Activated CD8-positive, alpha-beta memory T cell treated with anti-CD3 and anti-CD28 coated beads, Interleukin-2, amount 50 U/mL, for 48 hours (primary cell): ENCODE measurements at places on chromosomes 12 and 14.

DNA sequence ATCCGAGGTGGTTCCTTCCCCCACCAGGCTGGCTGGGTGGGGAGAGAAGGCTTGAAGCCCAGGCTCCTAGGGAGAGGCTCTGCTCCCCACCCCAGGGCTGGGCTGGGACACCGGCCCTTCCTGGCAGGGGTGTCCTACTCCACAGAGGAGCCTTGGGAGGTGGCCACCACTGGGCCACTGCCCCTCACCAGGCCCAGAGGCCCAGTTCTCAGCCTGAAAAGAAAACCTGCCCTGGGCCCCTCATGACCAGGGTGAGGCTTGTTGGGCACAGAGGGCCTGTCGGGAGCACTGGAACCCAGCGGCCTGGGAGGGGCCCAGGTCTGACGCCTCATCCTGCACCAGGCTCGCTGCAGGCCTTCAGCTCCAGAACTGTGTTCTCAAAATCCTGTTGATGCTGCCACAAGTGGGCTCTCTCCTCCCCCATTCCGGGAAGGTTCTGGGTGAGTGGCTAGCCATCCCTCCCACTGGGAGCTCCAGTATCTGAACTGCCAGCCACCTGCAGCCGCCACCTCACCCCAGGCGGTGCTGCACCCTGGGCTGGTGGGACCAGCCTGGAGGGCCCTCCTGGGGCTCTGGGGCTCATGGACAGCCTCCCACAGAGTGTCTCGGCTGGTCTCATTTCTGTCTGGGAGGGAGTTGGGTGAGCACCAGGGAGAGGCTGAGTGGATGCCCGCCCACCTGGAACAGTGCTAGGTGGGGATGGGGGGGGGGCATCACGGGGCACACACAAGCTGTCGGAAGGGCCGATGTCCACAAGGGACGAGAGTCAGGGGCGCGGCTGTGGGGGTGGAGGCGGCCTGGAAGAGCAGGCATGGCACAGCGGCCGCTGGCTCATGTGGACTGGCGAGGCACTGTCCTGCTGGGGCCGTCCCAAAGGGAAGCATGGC lies 11.8 kb downstream of the BAG5 start:
- DNase-seq: no peak

DNA sequence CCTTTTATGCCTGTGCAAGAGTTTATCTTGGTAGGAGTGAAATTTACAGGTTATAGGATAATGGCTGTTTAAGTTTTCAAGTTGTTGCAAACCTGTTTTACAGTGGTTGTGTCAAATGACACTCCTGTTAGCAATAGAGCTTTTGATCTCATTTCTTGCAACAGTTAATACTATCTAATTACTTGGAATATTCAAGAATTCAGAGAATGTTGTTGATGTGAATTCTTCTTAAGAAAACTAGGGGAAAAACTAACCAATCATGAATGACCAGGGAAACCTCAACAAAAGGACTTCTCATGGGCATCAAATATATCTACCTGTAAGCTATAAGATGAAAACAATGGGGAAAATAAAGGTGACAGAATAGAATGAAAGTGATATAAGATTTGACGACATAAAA lies 85.0 kb downstream of the IPO8 start:
- DNase-seq: no peak

GRCh38 chr14:79534703-79535353 lies 676.5 kb downstream of the DIO2 start:
- no peak for DNase-seq

DNA sequence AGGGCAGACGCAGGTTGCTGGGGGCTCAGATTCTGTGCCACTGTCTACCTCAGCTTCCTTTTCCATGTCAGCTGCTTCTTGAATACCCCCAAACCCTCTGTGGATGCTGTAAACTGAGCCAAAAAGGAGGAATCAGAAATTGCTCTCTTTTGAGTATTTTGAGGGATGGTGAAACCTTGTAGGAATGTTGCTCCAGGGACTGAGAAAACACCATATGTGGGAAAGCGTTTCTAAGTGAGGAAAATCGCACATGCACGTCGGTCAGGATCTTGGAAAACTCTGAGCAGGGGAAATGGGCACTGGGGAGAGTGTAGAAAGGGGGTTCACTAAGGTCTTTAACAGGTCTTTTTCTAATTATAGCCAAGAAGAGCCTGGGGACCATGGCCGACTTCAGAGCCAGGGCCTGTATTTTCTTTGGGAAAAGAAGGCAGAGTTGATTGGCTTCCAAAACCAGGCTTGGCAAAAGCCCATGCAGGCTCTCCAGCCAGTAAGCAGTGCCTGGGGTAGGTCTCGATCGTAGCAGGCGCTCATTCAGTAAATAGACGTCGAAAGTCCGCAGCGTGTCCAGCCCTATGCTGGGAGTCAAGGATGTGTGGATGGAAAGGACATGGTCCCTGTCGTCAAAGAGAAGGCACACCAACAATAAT lies 58.0 kb downstream of the NTF3 start:
- DNase-seq: no peak

DNA sequence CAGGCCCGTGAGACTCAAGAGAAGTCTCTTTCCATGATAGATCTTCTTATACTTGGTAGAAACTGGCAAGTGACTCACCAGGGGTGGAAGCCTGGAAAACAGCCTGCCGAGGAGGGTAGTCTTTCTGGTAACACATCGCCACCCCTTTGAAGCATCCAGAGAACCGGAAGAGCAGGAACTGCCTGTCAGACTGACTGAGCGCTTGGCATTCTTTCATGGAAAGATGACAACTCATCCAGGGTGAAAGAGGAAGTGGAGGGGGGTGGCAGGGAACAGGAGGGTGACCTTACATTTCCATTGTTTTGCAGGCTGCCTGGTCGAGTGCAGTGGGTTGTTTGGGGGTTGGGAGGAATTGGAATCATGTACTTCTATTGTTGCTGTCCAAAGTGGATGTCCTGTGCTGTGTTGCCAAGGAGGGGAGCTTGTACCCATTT lies 34.5 kb downstream of the PRKCH start:
- DNase-seq: no peak

DNA sequence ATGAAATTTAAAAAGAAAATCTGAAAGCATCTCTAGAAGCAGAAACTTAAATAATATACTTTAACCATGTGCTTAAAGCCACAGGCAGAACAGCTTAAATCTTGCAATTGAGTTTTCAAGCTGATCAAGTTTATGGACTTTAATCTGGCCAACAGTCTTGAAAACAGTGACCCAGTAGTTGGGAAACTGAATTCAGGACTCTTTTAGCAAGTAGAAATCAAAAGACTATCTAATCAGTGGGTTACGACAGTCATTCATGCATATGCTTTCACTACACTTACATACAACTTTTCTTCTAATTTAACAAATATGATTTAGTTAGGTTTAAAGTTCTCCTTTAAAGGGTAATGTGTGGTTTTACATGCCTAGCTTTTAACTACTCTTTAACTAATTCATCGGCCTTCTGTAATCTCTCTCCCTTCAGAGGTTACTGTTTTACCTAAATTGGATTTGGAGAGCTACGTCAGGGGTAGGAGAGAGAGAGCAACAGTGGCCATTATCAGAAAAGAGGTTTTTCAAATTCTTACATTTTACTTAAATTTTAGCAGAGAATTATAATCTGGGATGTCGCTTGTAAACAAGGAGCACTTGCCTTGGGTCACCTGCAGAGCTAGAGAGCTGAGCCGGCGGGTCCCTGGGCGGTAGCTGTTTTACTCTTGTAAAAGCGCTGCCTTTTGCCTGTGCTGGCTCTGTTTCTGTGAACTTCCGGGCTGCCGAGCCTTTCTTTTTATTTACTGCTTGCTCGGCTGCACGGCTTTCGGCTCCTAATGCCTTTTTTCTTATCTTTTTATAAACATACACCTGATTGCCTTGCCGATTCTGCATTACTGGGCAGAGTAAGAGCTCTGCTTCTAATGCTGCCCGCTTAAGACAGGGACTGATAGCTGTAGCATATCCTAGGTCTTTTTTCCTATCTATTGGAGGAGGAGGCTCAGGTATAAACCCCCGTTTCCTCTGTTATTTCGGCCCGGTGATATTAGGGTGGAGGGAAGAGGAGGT lies 17.4 kb upstream of the LYZ start:
- peak; percentile 78 for DNase-seq

- no peak for DNase-seq
Observed at GRCh38 chr14:80211153-80212022, at the start of gene DIO2. TSS of gene DIO2 (minus strand) at chr14:80211504. CDS start at chr14:80211472, 32 bp downstream.

DNA sequence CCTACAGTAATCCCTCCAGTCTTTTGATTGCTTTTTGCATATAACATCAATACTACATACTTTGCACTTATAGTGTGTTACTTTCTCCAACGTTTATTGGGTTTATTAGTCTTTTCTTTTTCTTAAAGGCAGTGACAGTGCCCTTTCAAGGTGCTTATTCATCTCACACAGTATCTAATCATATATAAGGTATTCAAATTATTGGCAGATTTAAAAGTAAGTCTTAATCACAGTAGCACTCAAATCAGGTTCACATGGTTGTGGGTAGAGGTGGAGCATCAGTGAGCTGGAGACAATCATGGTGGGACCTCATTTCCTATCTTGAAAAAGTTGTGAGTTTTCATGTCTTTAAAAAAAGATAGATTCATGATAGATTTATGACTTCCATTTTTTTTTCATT lies 706.2 kb downstream of the GALC start:
- DNase-seq: no peak

DNA sequence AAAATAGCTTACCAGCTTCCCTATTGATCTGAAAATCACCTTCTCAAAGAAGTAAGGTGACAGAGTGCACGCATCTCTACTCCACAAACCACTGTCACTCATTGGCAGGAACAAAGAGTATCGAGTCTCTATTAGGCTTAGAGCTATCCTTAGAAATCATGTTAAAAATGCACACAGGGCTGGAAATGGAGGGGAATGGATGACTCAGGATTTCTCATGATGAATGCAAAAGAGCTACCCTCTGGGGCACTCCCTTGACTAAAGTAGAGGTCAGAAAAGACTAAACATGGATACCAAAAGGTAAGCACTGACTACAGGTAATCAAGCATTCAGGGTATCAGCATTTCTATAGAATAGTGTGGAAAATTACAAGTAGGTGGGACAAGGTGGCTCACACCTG lies 96.1 kb upstream of the ANO4 start:
- no peak for DNase-seq

DNA sequence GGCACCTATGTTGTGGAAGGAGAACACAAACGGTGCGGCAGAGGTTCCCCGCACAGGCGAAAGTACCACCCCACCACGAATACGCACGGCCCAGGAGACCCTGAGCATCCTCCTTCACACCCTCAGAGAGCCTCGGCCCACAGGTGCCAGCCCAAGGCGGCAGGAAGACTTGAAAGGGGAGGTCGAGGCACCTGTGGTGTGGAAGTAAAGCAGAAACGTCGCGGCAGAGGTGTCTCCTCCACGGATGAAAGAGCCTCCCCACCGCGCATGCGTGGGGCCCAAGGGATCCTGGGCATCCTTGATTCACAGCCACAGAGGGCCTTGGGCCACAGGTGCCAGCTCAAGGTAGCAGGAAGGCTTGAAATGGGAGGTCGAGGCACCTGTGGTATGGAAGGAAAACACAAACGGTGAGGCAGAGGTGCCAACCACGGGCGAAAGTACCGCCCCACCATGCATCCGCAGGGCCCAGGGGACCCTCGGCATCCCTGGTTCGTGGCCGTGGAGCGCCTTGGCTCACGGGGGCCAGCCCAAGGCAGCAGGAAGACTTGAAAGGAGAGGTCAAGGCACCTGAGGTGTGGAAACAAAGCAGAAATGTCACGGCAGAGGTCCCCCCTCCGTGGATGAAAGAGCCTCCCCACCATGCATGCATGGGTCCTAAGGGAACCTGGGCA lies 380.1 kb downstream of the ALG10 start:
- peak; percentile 10 for DNase-seq

- DNase-seq: no peak
Observed at GRCh38 chr12:130948751-130949150, 5.0 kb upstream of the ADGRD1 start.

GRCh38 chr12:78531831-78532458 lies 332.6 kb upstream of the SYT1 start:
- DNase-seq: no peak

DNA sequence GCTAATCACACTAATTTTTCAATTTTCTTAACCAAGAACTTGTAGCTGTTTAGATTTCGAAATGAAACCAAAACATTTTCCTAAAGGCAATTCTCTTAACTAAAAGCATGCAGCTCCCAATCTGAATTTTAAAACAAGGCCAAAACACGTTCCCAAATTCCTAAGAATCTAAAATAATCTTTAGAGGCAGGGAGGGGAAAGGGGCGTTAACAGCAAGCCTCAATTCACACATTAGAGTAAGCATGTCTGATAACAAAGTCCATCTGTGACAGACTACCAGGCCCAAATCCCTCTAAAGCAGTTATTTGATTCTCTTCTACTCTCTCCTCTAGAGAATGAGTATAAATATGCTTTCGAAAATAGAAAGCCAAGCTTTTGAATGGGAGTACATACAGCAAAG lies 754 bp downstream of the ATG14 start:
- DNase-seq: no peak

GRCh38 chr12:97862072-97862471 lies 399.5 kb downstream of the RMST start:
- DNase-seq: no peak

DNA sequence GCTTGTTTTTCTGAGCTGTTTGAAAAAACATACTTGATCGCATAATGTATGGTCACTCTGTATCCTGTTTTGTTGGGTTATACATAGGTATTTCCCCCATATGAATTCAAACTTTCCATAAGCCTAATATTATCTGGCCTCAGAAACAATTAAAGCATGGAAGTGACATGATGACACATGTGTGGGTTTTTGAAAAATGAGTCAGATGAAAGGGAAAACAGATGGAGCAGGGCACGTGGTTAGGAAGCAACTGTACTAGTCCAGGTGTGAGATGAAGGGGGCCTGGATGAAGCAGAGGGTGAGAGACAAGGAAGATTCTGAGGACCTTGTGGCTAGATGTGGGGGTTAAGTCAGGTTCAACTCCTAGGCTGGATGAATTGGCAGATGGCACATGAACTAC lies 92.7 kb upstream of the DNM1L start:
- no peak for DNase-seq

DNA sequence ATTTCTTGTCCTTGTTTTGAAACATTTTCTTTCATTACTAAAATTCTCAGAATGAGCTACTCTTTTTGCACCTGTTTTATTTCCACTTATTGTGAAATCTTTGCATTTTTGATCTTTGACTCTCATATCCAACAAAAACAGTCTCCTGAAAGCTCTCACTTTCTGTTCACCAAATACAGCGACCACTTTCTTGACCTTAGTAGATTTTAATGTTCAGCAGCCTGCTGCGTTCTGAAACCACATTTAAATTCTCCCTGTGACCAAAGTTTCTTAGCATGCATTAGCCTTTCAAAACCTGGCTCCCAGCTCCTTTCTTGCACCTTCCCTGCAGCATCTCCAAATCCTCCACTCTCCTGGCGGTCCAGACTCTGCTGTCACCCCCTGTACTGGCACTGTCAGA lies 404.4 kb upstream of the PDE3A start:
- DNase-seq: no peak

GRCh38 chr14:34507459-34507858 lies 32.0 kb downstream of the EAPP start:
- DNase-seq: no peak

GRCh38 chr14:34466691-34467090 lies 4.7 kb upstream of the SPTSSA start:
- DNase-seq: no peak

DNA sequence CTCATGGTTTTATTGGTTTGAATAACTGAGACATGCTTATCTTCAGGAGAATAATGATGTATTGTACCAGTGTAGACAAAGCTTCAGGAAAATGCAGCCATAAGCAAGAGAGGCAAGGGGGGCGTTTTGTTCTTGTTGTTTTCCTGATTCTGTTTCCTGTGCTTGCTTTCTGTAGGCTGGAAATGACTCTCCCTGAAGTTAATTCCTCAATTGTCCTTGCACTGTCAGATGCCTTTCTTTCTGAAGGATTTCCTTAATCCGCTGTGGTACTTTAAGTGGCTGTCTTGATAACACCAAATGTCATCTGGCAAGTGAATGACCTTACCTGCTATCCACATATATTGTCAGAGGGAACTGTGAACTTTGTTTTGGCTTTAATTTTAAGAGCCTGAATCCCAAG lies 220.0 kb downstream of the NEDD1 start:
- DNase-seq: no peak
